Activated CD4-positive, alpha-beta T cell treated with anti-CD3 and anti-CD28 coated beads for 24 hours (primary cell): ENCODE measurements at places on chromosomes 7 and 10.
A peak's percentile ranks its signal among the peaks of the same experiment; 100 is the strongest.

DNA sequence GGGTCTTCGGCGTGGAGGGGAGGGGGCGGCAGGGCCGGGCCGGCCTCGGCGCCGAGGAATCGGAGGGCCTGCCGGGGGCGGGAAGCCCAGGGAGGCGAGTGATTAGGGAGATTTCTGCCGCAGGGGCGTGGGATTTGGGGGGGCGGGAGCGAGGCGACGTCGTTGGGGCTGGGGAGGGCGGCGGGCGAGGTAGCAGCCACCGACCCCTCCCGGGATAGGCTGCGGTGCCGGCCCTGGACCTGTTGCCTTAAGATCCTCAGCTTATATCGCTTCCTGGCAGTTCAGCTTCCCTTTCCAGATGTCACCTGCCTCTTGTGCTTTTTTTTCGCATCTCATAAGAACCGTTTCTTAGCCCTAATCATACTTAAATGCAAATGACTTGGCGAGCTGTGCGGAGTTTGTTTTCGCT is 655 bp downstream of the LMTK2 start:
- no peak for DNase-seq

GRCh38 chr10:22473044-22473443 is 127.7 kb downstream of the SPAG6 start:
- no peak for DNase-seq

- DNase-seq = no peak
These were observed 6.0 kb downstream of the FAM131B start for GRCh38 chr7:143356414-143357050.

GRCh38 chr10:35887685-35888084 is 245.6 kb upstream of the FZD8 start:
- no peak for DNase-seq

DNA sequence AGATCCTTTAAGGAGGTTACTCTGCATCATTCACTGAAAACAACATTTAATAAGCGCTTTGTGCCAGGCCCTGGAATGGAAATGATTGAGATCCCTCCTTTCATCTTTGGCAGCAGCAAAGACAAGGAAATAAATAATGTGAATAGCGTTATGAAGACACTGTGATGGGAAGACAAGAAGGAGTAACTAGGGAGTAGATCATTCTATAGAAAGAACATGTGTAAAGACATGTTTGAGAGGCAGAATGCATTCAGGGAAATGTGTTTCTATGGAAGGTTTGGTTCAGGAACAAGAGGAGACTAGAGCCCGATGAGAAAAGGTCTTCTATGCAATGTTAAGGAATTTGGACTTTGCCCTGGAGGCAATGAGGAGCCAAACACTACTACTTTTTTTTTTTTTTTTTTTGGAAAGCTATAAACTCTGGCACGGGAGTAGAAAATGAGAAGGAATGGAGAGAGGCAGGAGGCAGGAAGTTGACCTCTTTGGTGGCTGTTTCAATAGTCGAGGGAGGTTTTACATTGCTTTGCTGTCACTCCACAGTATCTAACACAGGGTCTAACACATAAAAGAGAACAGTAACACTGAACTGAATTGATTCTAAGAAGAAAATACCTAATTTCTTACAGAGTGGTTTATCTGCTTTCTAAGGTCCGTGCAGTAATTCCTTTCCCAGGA is 44.9 kb downstream of the SMURF1 start:
- no peak for DNase-seq

DNA sequence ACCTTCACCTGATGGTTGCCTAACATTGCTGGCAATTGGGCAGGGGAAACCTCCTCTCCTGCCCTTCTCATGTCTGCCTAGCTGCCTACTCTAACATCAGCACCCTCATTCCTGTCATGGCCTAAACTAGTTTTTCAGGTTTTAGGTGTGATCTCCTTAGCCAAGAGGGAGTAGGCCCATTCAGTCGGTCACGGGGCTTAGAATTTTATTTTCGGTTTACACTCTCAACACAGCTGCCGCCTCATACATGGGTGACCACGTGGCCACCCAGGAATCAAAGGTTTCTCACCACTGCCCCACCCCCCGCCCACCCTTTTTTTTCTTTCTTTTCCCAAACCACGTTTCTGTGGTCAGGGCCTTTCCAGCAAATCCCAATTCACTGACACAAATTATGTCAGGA is 97.2 kb downstream of the RALA start:
- DNase-seq = no peak

GRCh38 chr10:99344715-99345114 is 15.6 kb downstream of the CNNM1 start:
- DNase-seq = no peak

GRCh38 chr7:99399597-99399996 is 8.8 kb downstream of the PDAP1 start:
- no peak for DNase-seq

- DNase-seq = no peak
These were observed 23.2 kb upstream of the ARHGAP22 start for GRCh38 chr10:48627984-48628609.

- no peak for DNase-seq
These were observed 7.1 kb downstream of the NUDT1 start for GRCh38 chr7:2248984-2249694.

GRCh38 chr10:21523557-21524008 is 1.9 kb downstream of the SKIDA1 start:
- no peak for DNase-seq

- DNase-seq = no peak
These were observed 94.5 kb downstream of the RELN start for GRCh38 chr7:103894656-103895596.

- peak; percentile 85 for DNase-seq
These were observed 984 bp downstream of the SMURF1 start for GRCh38 chr7:99142727-99143520.

DNA sequence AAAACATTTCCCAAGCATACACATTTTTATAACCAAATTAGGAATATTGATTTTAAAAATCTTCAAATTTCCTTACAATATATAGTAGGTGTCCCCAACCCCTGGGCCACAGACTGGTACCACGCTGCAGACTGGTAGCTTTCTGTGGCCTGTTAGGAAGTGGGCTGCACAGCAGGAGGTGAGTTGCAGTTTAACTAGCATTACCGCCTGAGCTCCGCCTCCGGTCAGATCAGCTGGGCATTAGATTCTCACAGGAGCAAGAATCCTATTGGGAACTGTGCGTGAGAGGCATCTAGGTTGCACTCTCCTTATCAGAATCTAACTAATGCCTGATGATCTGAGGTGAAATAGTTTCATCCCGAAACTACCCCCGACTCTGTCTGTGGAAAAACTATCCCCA is 62.1 kb downstream of the ZWINT start:
- DNase-seq = no peak

- no peak for DNase-seq
These were observed 49.0 kb upstream of the TMEM72 start for GRCh38 chr10:44862006-44862751.

- peak; percentile 27 for DNase-seq
These were observed 28.9 kb downstream of the LRRC27 start for GRCh38 chr10:132360766-132361447.

GRCh38 chr10:132460691-132461090 is 63.7 kb downstream of the PWWP2B start:
- no peak for DNase-seq

- no peak for DNase-seq
These were observed 125.6 kb downstream of the CYP26A1 start for GRCh38 chr10:93199191-93199751.
